Stimulated activated CD4-positive, alpha-beta T cell treated with anti-CD3 and anti-CD28 coated beads, Interleukin-12 subunit alpha, Interleukin-12 subunit beta, amount 100 ng/mL, for 4 hours (primary cell): ENCODE measurements at places on chromosomes 7 and 10.

GRCh38 chr10:48649349-48649944 lies 35.2 kb upstream of the WDFY4 start:
- DNase-seq = no peak

DNA sequence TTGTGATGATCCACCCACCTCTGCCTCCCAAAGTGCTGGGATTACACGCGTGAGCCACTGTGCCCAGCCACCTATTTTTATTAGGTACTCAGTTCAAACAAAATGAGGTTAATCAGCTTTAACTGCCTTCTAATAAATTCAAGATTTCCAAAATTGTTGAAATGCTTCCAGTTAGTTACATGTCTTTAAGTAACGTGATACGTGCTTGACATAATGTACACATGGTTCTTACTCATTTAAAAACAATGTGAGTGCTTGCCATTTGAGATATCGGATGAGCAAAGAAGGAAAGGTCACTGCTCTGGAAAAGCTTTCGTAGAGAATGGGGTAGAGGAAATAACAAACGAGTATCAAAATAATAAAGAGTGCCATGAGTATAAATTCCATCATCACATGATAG lies 83.6 kb downstream of the KMT2E start:
- DNase-seq = no peak

- DNase-seq = no peak
These were observed 746 bp downstream of the ARL5B start for GRCh38 chr10:18659819-18660535.

- DNase-seq = no peak
These were observed 116.3 kb downstream of the PLPP4 start for GRCh38 chr10:120573355-120573754.

- no peak for DNase-seq
These were observed 23.7 kb upstream of the SEPTIN7 start for GRCh38 chr7:35777121-35777520.

GRCh38 chr10:117790179-117790578 lies 247.6 kb downstream of the EMX2 start:
- no peak for DNase-seq

- DNase-seq = no peak
These were observed at the start of gene CRTAC1 for GRCh38 chr10:98030093-98030821. TSS of gene CRTAC1 (minus strand) at chr10:98030621. CDS start at chr10:98030472, 149 bp downstream.

- DNase-seq = no peak
These were observed 52.9 kb downstream of the ZNF467 start for GRCh38 chr7:149720372-149721083.

DNA sequence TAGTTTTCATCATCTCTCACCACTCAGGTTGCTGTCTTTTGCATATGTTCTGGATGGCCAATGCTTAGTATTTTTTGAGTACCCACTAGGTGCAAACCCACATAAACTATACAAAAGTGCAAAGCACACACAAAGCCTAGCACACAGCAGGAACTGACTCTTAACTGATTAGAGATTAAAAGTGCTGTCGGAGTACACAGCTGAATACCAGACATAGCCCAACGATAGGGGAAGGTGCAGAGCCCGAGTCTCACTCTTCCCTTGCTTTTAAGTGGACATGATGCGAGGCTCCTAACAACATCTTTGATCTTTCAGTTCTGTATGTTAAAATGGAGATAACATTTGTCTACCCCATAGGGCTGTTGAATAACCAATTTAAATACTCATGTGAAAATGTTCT lies 90.8 kb downstream of the DPY19L1 start:
- DNase-seq = no peak
